Suppressor macrophage (primary cell): ENCODE measurements at places on chromosomes 6 and 20.

GRCh38 chr20:62475772-62476055 is at the start of gene GATA5:
GATA5 (minus strand) TSS chr20:62475995; CDS start chr20:62475521, 474 bp downstream.
- DNase-seq, result no peak

DNA sequence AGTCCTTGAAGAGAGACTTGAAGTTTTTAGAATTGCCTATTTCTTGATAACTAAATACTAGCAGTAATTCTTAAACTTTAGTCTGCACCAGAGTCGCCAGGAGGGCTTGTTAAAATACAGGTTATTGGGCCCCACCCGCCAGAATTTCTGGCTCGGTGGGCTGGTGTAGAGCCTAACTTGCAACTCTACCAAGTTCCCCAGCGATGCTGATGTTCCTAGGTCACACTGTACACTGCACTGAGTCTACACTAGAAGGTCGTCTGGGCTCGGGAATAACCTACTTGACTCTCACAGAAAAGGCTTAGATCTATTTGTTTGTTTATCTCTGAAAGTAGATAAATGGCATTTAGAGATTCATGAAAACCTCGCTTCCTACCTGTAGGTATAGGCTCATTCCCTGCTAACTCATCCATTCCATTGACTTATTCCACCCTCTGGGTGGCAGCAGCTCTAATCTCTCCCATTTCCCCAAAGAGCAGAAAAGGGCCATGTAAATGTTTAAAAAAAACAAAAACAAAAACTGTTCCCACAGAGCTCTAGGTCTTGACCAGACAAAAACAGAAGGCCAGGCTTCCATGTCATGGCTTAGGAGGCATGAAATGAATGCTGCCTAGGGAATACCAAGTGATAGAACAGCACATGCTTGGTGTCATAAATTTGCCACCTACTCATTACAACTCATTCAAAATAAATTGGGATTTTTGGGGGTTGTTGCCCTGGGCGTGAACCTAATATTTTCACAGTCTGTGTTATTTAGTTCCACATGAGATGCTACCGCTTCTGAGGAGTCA is 292.1 kb downstream of the ADGB start:
- DNase-seq, result no peak

DNA sequence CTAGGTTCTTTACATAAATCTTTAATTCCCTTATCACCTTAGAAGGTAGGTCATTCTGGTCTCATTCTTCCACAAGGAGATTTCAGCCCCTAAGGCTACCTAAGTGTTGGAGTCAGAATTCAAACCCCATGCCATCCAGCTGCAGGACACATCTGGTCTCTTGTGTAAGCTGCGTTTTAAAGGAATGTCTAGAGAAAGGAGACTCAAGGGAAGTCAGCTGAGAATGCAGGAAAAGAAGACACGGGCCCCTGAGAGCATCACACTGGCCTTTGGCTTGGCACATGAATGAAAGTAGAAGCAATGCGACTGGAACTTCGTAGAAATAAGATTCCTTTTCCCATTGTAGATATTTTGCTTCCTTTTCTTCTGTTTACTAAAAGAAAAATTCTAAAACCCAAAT is 76.7 kb upstream of the SYNJ2 start:
- no peak for DNase-seq

GRCh38 chr6:170074435-170074834 is 216.4 kb downstream of the DLL1 start:
- DNase-seq, result no peak

DNA sequence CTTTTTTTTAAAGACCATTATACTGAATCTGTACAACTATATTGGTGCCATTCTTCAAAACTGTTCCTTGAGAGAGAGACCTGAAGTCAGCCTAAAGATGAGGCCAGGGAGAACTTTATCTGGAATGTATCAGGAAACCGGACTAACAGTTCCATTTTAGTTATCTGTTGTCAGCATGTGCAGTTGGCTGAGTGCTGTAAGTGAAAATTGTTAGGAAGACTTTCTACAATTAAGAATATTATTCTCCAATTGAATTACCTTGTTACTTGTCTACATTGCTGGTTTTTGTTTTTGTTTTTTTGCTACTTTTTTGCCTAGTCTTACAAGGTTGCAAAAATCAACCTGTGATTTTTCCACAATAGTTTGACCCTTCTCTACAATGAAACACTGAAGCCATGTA is 7.5 kb downstream of the CEP57L1 start:
- DNase-seq, result no peak

- DNase-seq, result no peak
These were observed 463.3 kb downstream of the TENT5A start for GRCh38 chr6:81289229-81289628.

- DNase-seq, result no peak
These were observed 3.6 kb upstream of the NHLRC1 start for GRCh38 chr6:18126121-18126520.
